DMS79 (cell line): ENCODE measurements at places on chromosomes 2 and 18.

DNA sequence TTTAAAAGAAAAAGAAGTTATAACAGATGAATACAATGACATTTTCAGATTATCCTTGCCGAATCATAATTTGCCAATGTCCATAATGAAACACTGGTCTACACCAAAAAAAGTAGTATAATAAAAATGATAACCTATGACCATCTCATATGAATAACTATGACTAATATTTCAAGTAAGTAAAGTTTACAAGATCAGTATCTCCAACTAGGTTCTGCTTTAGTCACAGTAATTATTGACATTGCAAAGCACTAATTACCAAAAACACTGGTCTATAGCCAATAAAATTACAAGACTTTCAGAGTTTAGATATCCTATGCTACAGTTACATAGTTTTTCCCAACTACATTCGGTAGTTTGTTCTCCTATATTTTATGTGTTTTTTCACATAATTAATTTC lies 136.7 kb downstream of the MEMO1 start:
- no peak for DNase-seq

DNA sequence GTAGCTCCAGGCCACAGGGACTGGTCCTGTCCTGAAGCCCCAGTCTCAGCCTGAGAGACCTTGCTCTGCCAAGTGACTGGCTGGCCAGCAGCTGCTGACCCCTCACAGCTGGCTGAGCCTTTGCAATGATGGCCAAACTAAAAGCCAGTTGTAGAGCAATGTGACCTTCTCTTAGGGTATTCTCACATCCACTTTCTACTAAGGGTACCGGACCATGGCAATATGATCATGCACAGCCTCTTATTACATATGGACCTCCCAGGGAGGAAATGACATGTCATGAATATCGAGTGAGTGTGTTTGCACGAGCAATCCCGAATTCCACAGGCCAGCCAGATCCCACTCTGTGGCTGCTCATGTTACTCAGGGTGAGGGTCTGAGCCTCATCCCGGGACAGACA lies 213.9 kb downstream of the VAPA start:
- DNase-seq, result no peak

DNA sequence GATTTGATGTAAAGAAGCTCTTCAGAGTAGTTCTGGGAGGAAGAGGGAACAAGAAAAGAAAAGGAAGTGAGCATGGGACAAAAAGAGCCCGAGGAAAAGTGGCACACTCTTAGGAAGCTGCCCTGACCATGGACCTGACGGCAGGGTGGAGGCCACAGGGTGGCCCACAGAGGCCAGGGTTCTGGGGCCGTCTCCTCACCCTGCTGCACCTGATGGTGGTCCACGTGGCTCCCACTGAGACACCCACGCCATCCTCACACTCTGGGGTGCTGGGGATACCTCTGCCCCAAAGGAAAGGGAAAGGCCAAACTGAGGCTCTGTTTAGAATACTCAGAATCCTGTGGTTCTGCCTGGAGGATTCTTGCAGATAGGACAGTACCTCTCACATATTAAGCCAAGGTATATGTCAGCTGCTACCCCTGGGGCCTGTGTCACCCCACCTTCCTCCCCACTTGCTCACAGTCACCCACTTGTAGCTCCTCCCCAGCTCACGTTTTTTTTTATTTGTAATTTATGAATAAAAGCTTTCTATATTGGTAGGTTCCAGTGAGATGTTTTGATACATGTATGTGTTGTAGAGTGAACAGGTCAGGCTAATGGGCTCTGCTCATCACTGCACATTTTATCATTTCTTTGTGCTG lies 171.1 kb downstream of the LDLRAD4 start:
- DNase-seq, result no peak

DNA sequence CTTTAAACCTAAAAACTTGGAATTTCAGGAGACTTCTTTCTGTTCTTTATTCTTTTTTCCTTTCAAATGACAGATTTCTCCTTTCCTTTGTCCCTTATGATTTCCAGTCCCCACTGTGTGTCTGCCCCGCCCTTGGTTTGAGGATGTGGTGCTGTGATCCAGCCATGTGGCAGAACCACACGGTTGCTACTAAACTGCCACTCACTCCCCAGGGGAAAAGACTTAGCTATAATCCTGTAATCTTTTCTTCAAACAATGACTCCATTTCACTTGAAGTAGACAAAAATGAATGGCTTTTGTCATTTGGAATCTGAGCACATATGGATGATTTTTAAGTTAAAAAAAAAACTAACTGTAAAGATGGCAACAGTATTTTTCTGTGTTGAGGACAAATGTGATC lies 76.2 kb upstream of the STAM2 start:
- DNase-seq, result no peak
